Aortic smooth muscle cell (primary cell): ENCODE measurements at places on chromosomes 5 and 9. TPM values are rescaled to one million over a fixed set of nuclear protein-coding genes. Genes with fewer than 3 reads are reported as not detected.

C5orf46 gene
- 0.66 and 1.1 TPM in 2 replicates for total RNA-seq

GPR150 gene
- total RNA-seq, result 0.06 and 0.13 TPM in 2 replicates

GPR151 gene
- total RNA-seq, result not detected in 2 replicates

PIP5K1B gene
- under 0.01 and 0.06 TPM in 2 replicates for total RNA-seq

ENTREP1 gene
- 0.13 and 0.25 TPM in 2 replicates for total RNA-seq
